HEK293T (cell line): ENCODE measurements at places on chromosomes 6 and 20.
A peak's percentile ranks its signal among the peaks of the same experiment; 100 is the strongest.

DNA sequence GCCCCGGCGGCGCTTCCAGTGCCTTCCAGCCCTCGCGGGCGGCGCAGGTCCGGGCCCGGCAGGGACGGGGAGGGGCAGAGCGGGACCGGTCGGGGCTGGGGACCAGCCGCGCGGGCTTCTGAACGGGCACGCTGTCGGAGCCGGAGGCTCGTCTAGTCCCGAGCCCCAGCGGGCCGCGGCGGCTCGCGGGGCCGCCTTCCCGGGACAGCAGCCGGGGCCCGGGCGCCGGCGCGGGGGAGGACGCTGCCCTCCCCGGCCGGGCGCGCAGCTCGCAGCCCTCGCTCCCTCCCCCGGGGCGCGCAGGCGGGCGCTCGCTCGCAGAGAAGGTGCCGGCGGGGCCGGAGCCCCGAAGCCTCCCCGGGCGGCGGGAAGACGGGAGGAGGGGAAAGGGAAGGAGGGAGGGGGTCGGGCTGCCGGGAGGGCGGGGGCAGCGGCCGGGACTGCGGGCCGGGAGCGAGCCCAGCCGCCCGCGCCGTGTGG, 696 bp upstream of the SIRPA start:
- peak; percentile 61 for DNase-seq

DNA sequence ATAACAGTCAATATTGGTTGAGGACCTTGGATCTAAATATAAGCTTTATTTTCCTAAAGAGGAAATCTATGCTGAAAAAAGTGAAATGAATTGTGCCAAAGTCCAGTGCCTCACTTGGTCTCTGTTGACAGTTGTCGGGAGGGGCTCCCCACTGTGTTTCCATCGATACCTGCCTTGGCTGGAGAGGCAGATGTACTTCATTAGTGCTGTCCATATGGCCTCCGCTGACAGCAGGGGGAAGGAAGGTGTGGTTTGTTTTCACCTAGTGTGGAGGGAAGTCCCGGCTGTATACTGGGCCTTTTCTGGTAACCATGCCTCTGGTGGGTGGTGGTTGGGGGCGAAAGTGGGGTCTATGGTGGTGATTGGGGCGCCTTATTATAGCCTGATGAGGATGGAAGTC, 42.7 kb downstream of the CD2AP start:
- no peak for DNase-seq

DNA sequence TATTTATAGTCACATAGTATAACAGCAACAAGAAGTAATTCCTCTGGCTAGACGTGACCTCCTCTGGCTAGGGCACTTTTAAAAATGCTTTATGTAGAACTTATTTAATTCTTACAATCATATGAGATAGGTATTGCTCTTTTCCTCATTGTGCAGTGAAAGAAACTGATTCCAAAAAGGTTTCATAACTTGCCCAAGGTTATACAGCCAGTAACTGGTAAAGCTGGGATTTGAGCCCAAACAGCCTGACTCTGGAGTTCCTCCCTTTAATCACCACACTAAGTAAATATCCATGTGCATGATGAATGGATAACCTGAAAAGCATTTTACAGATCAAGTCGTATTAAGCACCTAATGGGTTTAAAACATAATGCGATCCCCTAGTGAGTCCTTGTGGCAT, 214.6 kb downstream of the PRL start:
- DNase-seq = no peak

- DNase-seq = no peak
Observed at GRCh38 chr6:105882121-105882803, 203.9 kb upstream of the PRDM1 start.

- DNase-seq = no peak
Observed at GRCh38 chr6:18154507-18155149, at the start of gene TPMT. Gene TPMT (minus strand): TSS chr6:18155077. CDS start chr6:18149127, 5,950 bp downstream.

- peak; percentile 53 for DNase-seq
Observed at GRCh38 chr6:70371454-70372105, 41.7 kb upstream of the FAM135A start.

- DNase-seq = no peak
Observed at GRCh38 chr6:111573131-111573883, 32.4 kb downstream of the TRAF3IP2 start.
